ENCODE measurements at places on chromosomes 5 and 9. TPM values are rescaled to one million over a fixed set of nuclear protein-coding genes. Genes with fewer than 3 reads are reported as not detected.

The PPP3R2 gene
- not detected for total RNA-seq

The FUT7 gene
- not detected for total RNA-seq

The CNTNAP3 gene
- 2.7 TPM for total RNA-seq

The BOD1 gene
- total RNA-seq: 76.8 TPM

The RGS7BP gene
- total RNA-seq: 0.07 TPM

The COL15A1 gene
- total RNA-seq: 5.6 TPM

The UGT3A2 gene
- 0.86 TPM for total RNA-seq

The NMUR2 gene
- not detected for total RNA-seq

The TCF7 gene
- 2.6 TPM for total RNA-seq

The OLFM1 gene
- total RNA-seq: 5.5 TPM

The GRIA1 gene
- total RNA-seq: 4.2 TPM

The DRD1 gene
- 0.23 TPM for total RNA-seq

The PCDHGA3 gene
- total RNA-seq: 0.17 TPM
